ENCODE measurements at places on chromosomes 3 and 15. TPM values are rescaled to one million over a fixed set of nuclear protein-coding genes. Genes with fewer than 3 reads are reported as not detected.
A peak's percentile ranks its signal among the peaks of the same experiment; 100 is the strongest.

Gene ERICH6
- total RNA-seq = 0.38 TPM

- no peak for DNase-seq
Observed at GRCh38 chr3:20488151-20488550, 302.1 kb upstream of the SGO1 start.

DNA sequence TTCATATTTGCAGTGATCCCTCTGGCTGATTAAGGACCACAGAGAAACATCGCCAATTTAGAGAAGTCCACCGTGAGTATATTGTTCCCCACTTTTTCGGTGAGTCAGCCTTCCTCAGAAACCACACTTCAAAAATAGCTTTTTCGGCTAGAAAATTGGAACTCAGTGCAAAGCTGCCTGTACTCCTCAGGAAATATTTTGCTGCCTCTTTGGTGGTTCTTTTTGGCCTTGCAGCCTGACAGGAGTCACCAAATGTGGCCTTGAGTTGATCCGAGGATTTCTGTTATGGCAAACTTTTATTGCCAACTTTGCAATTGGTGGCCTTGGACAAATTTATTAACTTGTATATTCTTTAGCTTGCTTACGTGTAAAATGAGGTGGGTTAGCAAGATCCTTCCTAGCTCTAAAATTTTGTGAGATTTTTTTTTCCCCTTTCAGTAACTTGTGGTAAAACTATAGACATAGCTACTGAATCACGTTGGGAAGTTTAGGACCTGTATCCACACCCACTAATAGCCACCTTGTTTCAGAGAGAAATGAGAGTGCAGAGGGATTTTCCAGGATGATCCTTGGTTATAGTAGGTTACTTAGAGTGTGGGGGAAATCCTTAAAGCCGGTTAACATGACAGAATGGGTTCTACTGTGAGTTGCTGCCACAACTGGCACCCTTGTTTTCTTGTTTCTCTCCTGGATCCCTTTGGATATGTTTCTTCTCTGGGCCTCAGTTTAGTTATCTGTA lies 9.9 kb downstream of the ARL6IP5 start:
- peak; percentile 78 for DNase-seq

GRCh38 chr3:84108442-84108971 lies 850.3 kb upstream of the CADM2 start:
- no peak for DNase-seq

GRCh38 chr3:194536871-194537637 lies 50.3 kb upstream of the ATP13A3 start:
- DNase-seq = peak; percentile 45

Measured in LHCN-M2 (cell line).